ENCODE measurements at places on chromosomes 5 and 9. TPM values are rescaled to one million over a fixed set of nuclear protein-coding genes. Genes with fewer than 3 reads are reported as not detected.

DNA sequence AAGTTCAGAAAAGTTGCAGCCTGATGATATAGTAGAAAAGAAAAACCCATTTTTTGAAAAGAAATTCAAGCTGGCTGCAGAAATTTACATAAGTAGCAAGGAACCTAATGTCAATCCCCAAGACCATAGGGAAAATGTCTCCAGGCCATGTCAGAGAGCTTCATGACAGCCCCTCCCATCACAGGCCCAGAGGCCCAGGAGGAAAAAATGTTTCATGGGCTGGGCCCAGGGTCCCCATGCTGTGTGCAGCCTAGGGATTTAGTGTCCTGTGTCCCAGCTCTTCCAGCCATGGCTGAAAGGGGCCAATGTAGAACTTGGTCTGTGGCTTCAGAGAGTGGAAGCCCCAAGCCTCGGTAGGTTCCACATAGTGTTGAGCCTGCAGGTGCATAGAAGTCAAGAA lies 220.3 kb downstream of the CSNK1G3 start:
- no peaks in the 10 kb centered on the region for H3K4me1 ChIP-seq
- H3K27me3 ChIP-seq, result no peaks in the 10 kb centered on the region
- no peak overlapping the region for H3K4me3 ChIP-seq
- no peak for DNase-seq

DNA sequence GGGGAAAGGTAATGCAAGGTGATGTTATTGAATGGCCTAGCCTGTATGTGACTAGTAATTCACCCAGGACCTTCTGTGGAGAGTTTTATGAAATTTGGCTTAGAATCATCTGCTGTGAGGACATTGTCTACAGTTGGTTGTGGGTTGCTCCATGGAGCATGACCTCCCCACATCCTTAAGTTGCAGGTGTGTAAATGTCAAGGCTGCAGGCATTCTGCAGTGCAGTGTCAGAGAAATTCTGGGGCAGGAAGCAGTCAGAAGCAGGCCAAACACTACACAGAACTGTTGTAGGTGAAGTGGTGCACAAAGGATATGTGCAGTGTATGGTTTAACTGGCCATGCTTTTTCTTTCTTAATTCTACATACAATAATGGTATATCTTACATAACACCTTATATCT lies 588.3 kb downstream of the EBF1 start:
- H3K4me1 ChIP-seq, result peaks cover 12% of the 10 kb centered on the region
- H3K4me3 ChIP-seq, result no peak overlapping the region
- no peak for DNase-seq
- no peaks in the 10 kb centered on the region for H3K36me3 ChIP-seq
- H3K27me3 ChIP-seq, result no peaks in the 10 kb centered on the region

GABRA1 gene
- not detected for total RNA-seq

PRRX2 gene
- 4.9 TPM for total RNA-seq

NUTM2F gene
- not detected for total RNA-seq

DNA sequence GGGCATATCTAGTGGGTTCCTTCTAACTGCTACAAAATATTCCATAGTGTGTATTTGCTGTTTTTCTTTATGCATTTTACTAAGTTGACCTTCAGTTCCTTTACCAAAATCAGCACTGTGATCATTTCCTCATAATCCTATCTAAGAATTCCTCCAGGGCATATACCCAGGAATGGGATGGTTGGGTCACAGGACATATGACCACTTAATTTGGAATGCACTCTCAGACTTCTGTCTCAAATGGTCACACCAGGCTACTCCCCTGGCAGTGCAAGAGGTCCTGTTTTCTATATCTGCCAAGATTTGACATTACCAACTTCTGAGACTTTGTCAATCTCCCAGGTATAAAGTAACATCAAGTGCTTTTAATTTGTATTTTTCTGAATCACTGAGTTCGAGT lies 63.9 kb downstream of the ADAMTS12 start:
- no peaks in the 10 kb centered on the region for H3K36me3 ChIP-seq
- peak overlapping the region; percentile 29 for H3K27ac ChIP-seq
- H3K27me3 ChIP-seq, result no peaks in the 10 kb centered on the region
- no peak for DNase-seq
- peaks cover 55% of the 10 kb centered on the region for H3K4me1 ChIP-seq

GRCh38 chr9:131585375-131585774 lies 40.1 kb downstream of the PRRT1B start:
- DNase-seq, result no peak
- no peaks in the 10 kb centered on the region for H3K27me3 ChIP-seq
- H3K36me3 ChIP-seq, result peaks cover 20% of the 10 kb centered on the region
- no peaks in the 10 kb centered on the region for H3K4me1 ChIP-seq
- H3K4me3 ChIP-seq, result no peak overlapping the region

DNA sequence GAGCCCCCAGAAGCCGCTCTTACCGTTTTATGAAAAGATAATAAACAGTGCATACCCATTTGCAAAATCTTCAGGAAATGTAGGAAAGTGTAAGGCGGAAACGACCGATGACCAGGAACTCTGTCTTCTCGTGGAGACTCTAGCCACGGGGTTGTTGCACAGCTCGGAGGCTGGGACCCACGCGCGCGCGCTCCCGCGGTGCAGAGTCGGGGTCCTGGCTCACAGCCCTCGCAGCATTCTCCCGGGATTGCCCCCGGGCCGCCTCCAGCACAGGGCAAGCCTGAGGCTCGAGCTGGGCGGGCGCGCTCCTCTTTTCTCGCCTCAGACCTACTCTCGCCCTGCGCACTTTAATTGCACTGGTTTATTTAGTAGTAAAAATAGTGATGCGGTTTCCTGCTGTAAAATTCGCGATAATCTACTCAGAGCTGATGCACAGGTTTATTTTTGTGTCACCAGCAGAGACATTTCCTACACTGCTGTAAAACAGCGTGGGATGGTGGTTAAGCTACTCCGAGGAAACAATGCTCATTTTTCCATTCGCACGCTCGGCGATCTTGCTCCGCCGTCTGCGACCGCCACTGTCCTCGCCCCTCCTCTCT lies 15.5 kb downstream of the TRIM7 start:
- no peaks in the 10 kb centered on the region for H3K36me3 ChIP-seq
- H3K27me3 ChIP-seq, result no peaks in the 10 kb centered on the region
- DNase-seq, result no peak

- H3K4me1 ChIP-seq, result peaks cover 50% of the 10 kb centered on the region
- no peak for DNase-seq
- peak overlapping the region; percentile 58 for H3K4me3 ChIP-seq
- no peaks in the 10 kb centered on the region for H3K36me3 ChIP-seq
These were observed 394.9 kb downstream of the GADD45G start for GRCh38 chr9:89999534-90000370.

DNA sequence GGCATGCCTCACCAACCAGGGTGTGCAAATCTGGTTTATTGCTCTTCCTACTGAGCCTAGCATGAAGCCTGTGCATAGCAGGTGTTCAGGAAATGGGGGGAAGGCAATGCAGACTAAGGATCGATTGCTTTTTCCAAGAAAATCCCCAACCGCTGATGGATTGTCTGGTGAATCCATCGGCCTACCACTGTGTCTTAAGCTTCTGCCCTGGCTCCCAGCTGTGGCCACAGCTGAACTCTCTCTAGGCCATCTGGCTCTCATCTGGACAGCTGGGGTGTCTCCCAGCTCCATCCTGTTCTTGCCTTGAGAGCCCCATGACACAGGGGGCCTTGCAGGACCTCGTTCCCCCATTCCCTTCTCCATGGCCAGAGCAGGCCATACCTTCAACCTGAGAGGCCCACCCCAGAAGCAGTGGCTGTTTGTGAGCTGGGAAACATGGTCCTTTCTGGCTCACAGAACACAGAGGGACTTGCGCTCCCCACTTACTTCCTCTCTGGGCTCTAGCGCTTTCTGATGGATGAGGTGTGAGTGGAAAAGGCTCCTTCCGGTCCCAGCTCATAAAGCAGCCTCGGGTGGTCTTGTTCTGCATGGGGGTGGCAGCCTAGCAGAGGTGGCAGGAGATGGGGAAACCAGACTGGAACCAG lies 41.8 kb downstream of the COL27A1 start:
- peaks cover 19% of the 10 kb centered on the region for H3K36me3 ChIP-seq
- no peak for DNase-seq
- no peaks in the 10 kb centered on the region for H3K27me3 ChIP-seq
- no peak overlapping the region for H3K27ac ChIP-seq
- no peak overlapping the region for H3K4me3 ChIP-seq

DNA sequence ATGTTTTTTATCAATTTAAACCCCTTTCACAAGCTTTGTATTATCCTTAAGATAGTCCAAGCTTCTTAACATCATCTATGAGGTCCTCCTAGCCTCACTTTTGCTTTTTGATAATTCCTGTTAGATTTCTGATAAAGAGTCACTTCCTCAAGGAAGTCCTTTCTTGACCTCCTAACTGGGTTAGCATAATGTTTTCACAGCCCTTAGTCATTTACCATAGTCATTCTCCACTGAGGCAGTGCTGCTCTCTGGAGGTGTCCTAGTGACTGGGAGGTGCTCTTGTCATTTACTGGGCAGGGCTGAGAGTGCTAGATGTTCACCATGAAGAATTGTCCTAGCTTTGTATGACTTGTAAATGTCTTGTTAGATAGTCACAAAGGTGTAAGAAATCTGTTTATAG lies 26.4 kb downstream of the TNPO1 start:
- no peaks in the 10 kb centered on the region for H3K27me3 ChIP-seq
- no peak for DNase-seq
- H3K27ac ChIP-seq, result peak overlapping the region; percentile 77
- H3K4me1 ChIP-seq, result peaks cover 69% of the 10 kb centered on the region

AIF1L gene
- 33.1 TPM for total RNA-seq

DNA sequence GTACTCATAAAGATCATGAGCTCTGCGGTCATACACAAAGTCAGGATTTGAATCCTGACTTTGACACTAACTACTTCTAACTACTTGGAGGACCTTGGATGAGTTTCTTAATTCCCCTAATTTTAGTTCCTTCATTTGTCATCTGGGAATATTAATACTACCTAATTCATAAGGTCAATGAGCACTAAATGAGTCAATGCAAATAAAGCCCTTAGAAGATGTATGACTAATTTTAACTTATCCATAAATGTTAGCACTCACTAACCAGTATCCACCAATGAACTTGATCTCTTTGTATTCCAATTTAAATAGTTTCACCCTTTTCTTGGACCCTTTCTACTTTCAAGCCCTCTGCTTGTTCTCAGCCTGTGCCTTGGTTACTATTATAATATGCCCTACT lies 1106.4 kb downstream of the CDH18 start:
- no peak overlapping the region for H3K27ac ChIP-seq
- H3K36me3 ChIP-seq, result no peaks in the 10 kb centered on the region
- no peak overlapping the region for H3K4me3 ChIP-seq
- H3K27me3 ChIP-seq, result peaks cover 6% of the 10 kb centered on the region
- no peaks in the 10 kb centered on the region for H3K4me1 ChIP-seq

FOXI1 gene
- not detected for total RNA-seq

GRCh38 chr9:137320555-137321384 lies 18.7 kb upstream of the NRARP start:
- no peak overlapping the region for H3K27ac ChIP-seq
- H3K27me3 ChIP-seq, result no peaks in the 10 kb centered on the region
- no peak overlapping the region for H3K4me3 ChIP-seq
- DNase-seq, result no peak
- peaks cover 2% of the 10 kb centered on the region for H3K36me3 ChIP-seq

DNA sequence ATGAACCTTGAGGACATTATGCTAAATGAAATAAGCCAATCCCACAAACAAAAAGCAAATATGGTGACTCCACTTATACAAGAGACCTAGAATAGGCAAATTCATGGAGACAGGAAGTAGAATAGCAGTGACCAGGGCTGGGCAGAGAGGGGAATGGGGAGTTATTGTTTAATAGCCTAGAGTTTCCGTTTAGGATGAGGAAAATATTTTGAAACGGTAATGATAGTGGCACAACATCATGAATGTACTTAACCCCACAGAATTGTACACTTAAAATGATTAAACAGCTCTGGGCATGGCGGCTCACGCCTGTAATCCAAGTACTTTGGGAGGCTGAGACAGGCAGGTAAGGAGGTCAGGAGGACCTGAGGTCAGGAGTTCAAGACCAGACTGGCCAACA lies 65.8 kb downstream of the NSUN2 start:
- H3K4me3 ChIP-seq, result no peak overlapping the region
- H3K27me3 ChIP-seq, result peaks cover 26% of the 10 kb centered on the region
- no peak overlapping the region for H3K27ac ChIP-seq
- H3K36me3 ChIP-seq, result no peaks in the 10 kb centered on the region
- DNase-seq, result no peak

BRINP1 gene
- not detected for total RNA-seq

- no peak for DNase-seq
- no peaks in the 10 kb centered on the region for H3K27me3 ChIP-seq
- peaks cover 3% of the 10 kb centered on the region for H3K4me1 ChIP-seq
- no peak overlapping the region for H3K4me3 ChIP-seq
These were observed 21.1 kb upstream of the SHB start for GRCh38 chr9:38090170-38090569.
